NCI-H446 treated with DMSO at 0.1 percent for 48 hours (cell line): ENCODE measurements at places on chromosomes 13 and 19.
A peak's percentile ranks its signal among the peaks of the same experiment; 100 is the strongest.

DNA sequence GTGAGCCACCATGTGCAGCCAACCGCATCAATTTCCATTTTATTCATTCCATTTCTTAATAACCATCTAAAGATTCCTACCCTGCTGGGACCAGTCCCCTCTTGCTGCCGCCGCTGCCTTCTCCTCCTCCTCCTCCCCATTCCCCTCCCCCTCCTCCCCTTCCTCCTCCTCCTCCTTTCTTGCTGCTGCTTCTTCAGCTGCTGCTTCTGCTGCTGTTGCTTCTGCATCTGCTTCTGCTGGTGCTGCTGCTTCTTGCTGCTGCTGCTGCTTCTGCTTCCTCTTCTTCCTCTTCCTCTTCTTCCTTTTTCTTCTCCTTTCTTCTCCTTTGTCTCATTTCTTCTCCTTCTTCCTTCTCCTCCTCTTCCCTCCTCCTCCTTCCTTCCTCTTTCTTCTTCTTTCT, 20.0 kb upstream of the SPRYD7 start:
- DNase-seq, result no peak

- no peak for DNase-seq
Measured at GRCh38 chr19:15291548-15292021, 40.8 kb downstream of the BRD4 start.

GRCh38 chr19:8629996-8630683, at the start of gene NFILZ:
Gene NFILZ (plus strand): TSS chr19:8630633. CDS start chr19:8676766, 46,133 bp downstream.
- no peak for DNase-seq

DNA sequence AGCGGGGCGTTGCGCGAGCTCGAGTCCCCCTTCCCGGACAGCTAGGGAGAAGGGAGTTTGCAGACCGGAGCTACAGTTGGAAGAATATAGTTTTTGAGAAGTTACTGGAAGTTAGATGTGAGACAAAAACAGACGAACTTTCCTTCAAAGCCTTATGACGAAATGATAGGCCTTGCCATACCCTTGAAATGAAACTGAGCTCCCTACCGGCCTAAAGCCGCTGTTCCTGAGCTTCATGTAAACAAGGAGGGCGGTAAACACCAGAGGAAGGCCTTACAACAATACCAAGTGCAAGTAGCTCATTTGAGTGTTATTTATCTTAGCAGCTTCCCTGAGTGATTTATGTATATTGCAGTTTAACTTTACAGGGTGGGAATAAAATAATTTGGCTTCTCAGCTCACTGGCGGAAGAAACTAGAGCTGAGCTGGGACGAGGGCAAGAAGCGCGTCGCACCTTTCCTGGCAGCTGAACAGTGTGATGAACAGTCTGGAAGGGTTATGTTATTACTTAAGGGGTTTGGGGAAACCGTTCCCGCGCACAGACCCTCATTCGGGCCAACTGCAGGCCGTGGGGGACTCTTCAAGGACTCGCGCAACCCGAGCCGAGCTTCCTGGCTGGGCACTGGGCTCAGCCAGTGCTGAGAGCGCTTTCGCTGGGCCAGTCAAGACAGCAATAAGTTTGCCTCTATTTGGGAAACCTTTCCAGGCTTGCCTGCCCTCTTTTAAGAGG, 111.2 kb downstream of the KCNRG start:
- no peak for DNase-seq

GRCh38 chr13:46281779-46282178, 70.1 kb downstream of the LRRC63 start:
- DNase-seq, result no peak

DNA sequence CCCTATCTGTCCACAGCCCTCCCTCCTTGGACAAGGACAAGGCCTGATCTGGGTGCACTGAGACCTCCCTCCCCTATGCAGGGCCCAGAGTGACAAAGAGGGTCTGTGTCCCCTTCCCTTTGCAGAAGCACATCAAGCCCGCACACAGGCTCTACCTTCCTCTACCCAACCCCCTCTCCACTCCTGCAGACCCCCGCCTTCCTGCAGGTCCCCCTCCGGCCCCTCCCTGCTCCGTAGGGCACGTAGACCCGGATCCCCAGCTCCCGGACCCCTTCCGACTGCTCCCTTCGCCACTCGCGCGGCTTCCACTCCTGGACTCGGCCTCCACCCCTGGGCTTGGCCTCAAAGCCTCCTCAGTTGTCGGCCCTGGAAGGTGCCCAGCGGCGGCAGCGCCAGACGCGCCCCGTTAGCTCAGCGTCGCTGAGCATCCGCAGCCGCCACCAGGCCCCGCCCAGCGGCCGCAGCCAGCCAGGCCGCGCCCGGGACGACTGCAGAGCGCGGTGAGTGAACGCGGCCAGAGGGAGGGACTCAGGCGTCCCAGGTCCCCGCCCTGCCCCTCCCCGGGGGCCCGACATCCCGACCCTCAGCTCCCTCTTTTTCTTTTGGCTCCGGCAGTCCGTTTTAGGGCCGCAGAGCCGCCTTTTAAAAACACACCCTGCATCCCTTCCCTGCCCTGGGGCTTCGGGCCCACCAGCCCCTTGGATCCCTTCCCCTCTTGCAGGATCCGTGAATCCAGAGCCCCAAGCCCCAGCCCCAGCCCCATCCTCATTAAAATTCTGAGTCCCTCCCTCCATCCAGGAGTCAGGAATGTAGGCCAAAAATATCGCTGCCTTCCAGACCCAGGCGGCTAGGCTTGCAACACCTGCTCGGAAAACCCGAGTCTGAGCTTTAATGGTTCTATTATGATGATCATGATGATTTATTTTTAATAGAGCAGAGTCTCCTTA, 1.5 kb upstream of the MYADM start:
- no peak for DNase-seq

DNA sequence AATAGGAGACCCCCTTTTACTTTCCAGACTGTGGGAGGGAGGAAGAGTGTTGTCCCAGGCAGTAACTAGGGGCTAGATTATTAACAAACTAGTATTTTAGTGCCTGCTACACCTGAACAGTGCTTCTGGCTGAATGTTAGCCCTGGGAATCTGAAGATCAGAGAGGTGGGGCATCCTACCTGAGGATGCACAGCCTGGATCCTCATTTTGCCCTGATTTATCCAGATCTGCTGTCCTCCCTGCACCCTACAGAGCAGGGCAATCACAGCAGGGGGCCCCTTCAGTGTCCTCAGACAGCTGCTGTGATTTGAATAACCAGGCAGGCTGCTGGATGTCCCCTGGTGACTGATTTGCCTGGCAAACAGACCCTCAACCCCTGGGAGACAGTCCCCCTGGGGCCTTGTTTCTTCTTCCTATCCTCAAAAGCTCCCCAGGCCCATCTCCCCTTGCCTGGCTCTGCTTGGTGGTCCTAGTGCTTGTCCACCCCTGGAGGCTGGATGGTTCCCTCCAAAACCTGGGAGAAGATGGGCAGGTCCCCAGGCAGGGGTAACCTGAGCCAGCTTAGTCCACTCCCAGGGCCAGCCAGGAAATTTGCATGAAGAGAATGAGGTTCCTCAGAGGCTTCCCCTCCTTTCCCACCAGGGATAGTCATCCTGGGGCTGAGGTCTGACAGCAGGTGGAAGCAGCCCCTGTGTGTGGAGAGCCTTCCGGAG, at the start of gene OVOL3:
OVOL3 (plus strand) TSS at position 657 of the 713 bp plus-strand sequence. CDS start 60 bp downstream, outside the sequence.
- no peak for DNase-seq

DNA sequence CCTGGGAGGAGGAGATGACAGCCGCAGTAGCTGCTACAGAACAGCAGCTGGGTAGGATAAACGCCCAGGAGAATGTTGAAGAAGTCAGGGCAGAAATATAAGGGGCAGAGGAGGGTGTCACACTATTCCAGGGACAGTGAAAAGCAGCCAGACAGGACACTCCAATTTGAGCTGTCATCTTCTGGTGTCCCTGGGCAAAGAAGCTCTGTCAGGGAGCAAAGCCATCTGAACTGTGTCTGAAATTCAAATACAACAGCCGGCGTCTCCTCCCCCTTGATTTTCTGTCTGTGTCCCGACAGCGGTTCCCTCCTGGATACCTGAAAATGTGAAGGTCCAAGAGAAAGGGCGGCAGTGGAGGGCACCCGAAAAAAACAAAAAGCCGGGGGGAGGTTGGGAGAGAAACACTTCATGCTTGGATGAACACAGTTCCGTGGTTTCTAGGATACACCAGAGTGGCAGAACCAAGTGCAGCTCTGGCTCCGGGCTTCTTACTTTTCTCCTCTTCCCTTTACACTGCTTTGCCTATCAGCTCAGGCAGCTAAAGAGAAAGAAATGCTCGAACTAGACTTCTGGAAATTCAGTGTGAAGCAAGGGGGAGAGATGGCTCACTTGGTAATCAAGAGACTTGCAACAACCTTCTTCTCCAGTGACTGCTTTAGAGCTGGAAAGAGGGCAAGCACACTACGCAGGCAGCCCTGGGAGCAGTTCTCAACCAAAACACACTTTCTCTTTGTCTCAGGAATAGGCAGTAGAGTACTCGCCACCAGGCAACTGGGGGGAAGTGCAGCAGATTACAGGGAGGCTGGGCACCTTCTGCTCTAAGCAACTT, 465.6 kb downstream of the ITGBL1 start:
- DNase-seq, result peak; percentile 68
